ENCODE measurements at places on chromosomes 5 and 9.
A peak's percentile ranks its signal among the peaks of the same experiment; 100 is the strongest.

GRCh38 chr5:143594902-143595818 is 191.7 kb upstream of the NR3C1 start:
- DNase-seq = no peak

GRCh38 chr5:14218011-14218410 is 74.9 kb downstream of the TRIO start:
- DNase-seq = peak; percentile 37

DNA sequence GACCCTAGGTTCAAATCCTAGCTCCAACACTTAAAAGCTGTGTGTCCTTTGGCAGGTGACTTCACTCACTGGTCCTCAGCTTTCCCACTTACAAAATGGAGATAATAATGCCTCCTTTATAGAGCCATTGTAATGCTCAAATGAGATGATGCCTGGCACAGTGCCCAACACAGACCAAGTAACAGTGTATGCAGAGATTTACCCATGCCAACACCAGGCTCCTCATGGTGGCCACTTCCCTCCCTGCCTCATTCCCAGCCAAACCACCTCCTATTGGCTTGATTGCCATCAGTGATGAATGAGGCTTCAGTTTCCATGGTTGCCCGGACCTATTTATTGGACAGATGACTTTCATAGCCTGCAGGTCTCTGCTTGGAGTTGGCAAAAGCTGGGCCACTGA is 469.4 kb downstream of the CDK5RAP2 start:
- no peak for DNase-seq

GRCh38 chr9:135126451-135127187 is 39.2 kb downstream of the OLFM1 start:
- DNase-seq = peak; percentile 69

DNA sequence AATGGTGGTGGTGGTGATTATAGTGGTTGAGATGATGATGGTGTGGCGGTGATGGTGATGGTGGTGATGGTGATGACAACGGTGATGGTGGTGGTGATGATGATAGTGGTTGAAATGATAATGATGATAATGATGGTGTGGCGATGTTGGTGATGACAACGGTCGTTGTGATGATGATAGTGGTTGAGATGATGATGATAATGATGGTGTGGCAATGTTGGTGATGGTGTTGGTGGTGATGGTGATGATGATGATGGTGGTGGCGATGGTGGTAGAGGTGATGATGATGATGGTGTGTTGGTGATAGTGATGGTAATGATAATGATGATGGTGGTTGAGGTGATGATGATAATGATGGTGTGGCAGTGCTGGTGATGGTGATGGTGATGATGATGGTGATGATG is 48.0 kb downstream of the PHF2 start:
- DNase-seq = no peak

GRCh38 chr5:111635151-111635902 is 121.7 kb downstream of the NREP start:
- no peak for DNase-seq

DNA sequence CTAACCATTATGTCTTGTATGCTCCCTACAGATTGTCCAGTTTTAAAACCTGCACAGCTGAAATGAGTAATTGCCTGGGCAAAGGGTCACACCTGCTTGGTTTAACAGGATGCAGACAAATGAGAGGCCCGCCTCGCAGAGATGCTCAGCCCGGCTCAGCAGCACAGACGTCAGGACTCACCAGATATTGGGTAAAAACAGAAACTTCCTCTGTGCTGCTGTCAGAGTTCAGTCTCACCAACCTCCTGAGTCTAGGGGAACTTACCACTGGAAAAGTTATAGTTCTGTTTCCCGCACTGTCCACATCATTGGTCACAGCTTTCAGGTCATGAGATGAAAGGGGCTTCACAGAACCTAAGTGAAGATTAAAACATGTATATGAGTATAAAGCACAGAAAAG is 152.5 kb downstream of the ESM1 start:
- DNase-seq = no peak

DNA sequence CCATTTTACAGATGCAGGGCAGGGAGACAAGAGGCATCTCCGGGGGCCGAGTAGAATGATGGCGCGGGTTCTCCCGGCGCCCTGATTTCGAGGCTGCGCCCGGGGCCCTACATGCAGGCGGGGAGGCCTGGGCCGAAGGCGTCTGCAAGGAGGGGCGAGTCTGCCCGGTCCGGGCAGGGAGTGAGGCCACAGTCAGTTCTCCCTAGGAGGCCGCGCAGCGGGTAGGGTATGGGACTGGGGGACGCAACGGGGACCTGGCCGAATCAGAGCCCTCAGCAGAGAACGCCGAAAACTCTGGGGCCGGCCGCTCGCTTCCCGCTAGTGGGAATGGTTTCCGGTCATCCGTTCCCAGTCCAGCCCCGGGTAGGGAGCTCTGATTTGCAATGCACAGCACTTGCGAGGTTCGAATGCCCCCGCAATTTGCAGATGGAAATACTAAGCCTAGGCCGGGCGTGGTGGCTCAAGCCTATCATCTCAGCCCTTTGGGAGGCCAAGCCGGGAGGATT is 6.4 kb downstream of the TLX3 start:
- peak; percentile 54 for DNase-seq

DNA sequence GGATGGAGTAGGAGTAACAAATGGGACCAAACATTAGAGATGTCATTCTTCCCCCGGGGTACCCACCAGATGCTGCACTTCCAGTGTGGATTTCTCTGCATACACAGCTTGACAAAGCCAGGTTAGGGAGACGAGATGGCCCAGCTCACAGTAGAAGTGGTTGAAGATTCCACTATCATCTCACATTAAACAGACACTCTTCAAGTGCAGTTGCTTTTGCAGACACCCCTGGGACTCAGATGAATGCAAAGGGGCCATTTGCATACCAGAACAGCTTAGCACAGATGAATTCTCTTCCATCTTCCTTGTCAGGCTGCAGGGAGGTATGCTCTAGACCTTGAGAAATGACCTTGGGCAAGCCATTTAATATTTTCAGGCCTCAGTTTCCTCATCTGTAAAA is 12.6 kb upstream of the C5orf58 start:
- no peak for DNase-seq

GRCh38 chr5:206406-206805 is 11.5 kb downstream of the CCDC127 start:
- DNase-seq = peak; percentile 51

All from islet precursor cell (in vitro differentiated cells).